ENCODE measurements at places on chromosomes 5 and 9.
A peak's percentile ranks its signal among the peaks of the same experiment; 100 is the strongest.

DNA sequence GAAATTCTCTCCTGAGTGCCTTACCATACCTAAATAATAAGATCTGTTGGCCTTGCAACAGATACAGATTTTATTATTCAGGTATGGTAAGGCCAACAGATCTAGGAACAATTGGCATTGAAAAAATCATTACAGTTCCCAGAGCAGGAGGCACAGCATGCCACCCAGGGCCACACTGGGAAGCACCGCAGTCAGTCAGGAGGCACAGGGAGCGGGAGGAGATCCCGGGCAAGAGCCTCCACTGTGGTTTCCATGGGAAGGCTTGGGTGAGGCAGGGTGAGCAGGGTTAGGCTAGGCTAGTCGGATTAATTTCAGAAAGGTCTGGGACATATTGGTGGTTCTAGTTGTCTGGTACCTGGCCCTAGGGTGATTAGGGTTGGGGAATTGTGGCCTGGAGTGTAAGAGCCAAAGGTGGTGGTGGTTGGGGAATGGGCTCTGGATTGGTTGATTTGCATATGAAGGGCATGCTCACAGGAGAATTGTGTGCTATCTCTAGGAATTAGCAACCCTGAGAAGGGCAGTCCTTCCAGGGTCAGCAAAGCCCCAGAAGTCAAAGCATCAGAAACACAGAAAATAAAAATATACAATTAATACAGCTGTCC, 111.4 kb downstream of the PDE8B start:
- DNase-seq: no peak

- no peak for DNase-seq
These were observed 767 bp upstream of the ZDHHC11 start for GRCh38 chr5:851553-851952.

- no peak for DNase-seq
These were observed 27.1 kb downstream of the CDH9 start for GRCh38 chr5:27011274-27011673.

GRCh38 chr9:89183146-89183545, 4.5 kb upstream of the SHC3 start:
- no peak for DNase-seq

GRCh38 chr5:180021900-180022299, 49.7 kb downstream of the RNF130 start:
- DNase-seq: no peak

DNA sequence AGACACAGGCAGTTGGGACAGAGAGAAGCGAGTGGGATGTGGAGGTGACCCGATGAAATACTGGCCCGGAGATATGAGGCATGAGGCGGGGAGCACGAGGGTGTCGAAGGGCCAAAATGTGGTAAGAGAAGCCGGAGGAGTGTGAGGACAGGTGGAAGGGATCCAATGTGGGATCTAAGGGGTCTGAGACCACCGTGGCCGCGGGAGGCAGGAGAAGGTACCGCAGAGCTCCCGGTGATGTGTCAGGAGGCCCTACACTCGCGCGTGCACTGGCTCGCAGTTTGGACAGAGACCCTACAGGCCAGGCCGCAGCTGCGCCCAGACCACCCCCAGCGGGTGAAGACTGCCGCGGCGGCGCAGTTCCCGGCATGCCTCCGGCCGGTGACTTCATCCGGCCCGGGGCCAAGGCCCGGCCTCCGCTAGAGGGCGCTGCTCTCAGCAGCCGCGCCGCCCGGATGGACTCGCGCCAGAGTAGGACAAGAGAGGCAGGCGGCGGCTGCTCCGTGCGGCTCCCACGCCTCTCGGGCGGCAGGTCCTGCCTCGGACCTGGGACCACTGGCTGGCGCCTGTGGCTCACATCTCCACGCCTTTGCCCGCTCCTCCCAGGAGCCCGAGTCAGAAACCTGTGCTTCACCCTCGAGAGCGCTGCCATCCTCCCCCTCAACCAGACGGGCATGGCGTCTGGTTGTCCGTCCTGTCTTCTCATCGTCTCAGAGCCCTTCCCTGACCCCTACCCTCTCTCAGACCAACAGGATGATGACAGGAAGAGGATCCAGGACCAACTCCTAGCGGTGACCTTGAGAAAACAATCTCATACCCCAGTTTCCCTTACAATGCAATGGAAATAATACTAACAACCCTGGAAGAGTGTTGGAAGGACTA, 35.4 kb upstream of the STING1 start:
- peak; percentile 59 for DNase-seq

- peak; percentile 66 for DNase-seq
These were observed 79.1 kb downstream of the LHFPL2 start for GRCh38 chr5:78569441-78569840.

DNA sequence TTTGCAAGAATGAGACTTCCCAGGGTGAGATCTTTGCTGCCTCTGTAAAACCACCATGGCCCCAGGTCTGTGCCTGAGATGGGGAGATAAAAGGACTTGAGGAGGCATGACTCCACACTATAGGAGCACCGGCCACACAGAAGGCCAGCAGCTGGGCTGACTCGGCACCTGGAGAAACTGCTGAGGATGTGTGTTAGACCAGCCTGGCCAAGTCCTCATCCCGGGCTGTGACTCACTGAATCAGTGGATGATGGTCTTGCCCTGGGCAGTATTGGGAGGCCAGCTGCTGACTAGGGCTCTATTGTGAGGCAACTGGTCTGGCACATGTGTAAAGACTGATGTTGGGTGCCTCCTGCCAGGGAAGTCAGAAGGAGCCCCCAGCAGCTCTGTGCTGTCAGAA, 286.2 kb downstream of the ACTL7B start:
- DNase-seq: no peak

- DNase-seq: no peak
These were observed 287.0 kb upstream of the DAB2 start for GRCh38 chr5:39711821-39712220.

DNA sequence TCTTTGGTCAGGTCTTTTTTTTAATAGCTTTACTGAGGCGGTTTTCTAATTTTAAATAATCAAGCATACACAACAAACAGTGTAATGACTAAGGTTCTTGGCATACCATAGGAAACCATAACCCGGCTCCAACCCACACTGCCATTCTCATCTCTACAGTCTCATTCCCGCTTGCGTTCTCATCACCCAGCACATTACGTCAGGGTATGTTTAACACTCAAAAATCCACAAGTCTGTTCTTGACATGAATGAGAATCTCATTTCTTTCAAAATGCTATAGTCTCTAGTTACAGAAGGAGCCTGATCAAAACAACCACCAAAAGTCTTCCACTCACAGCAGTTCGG, 505 bp downstream of the C5orf34 start:
- DNase-seq: no peak

DNA sequence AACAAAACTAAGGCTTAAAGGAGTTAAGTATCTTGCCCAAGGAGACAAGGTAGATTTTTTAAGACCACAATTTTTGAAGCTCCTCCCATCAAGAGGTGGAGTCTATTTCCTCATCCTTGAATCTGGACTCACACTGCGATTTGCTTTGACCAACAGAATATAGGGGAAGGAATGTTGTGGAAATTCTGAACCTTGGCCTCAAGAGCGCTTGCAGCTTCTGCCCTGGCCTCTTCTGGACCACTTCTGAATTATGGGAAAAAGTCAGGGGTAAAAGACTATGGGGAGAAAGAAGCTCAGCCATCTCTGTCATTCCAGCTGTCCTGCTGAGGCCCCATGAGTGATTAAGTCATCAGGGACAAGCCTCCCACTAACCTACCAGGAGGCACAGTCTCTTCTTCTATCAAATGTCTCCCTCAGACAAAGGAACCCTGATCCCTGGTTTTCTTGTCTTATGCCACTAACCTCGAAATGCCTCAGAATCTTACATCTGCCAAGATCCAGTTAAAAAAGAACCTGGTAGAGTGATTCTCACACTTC, 25.9 kb downstream of the MAPKAP1 start:
- DNase-seq: no peak

GRCh38 chr9:108996643-108997042, 16.7 kb downstream of the CTNNAL1 start:
- no peak for DNase-seq

GRCh38 chr9:70494221-70494620, 79.8 kb upstream of the KLF9 start:
- DNase-seq: no peak

- no peak for DNase-seq
These were observed 22.0 kb downstream of the FNIP1 start for GRCh38 chr5:131774652-131775367.

- DNase-seq: no peak
These were observed 21.8 kb downstream of the STK10 start for GRCh38 chr5:172166030-172166826.

DNA sequence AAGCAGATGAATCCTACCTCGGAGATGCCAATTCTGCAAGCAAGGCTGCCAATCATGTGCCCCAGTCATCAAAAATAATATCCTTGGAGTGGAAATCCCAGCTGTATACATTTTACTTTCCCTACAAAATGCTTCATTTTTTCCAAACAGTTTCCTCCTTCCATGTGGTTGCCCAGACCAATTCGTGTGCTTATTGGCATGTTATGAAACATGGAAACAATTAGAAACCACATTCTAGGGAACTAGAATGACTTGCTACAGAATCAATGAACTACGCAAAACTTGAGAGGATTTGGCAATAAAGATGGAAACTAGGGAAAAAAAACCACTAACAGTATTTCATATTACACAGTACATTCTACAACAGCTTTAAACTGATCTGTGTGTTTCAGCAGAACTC, 584.5 kb upstream of the DMAC1 start:
- DNase-seq: no peak

GRCh38 chr5:149745943-149746324, 15.8 kb downstream of the PPARGC1B start:
- DNase-seq: no peak

- no peak for DNase-seq
These were observed 49.5 kb upstream of the FCN2 start for GRCh38 chr9:134830926-134831720.

DNA sequence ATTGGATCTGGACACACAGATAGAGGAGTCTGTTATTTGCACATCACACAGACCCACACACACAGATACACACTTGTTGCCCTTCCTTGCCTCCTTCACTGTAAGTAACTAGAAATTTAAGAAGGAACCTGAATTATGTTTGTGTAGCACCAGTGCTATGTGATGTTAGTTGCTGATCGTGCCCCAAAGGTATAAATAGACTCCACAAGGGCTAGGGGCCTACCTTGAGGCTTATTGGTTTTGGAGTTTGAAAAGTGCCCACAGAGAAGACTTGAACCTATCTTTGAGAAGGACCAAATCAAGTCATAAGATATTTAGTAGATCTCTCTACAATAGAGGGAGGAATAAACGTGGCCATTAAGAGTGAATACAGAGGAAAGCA, 8.8 kb upstream of the TGFBI start:
- no peak for DNase-seq

DNA sequence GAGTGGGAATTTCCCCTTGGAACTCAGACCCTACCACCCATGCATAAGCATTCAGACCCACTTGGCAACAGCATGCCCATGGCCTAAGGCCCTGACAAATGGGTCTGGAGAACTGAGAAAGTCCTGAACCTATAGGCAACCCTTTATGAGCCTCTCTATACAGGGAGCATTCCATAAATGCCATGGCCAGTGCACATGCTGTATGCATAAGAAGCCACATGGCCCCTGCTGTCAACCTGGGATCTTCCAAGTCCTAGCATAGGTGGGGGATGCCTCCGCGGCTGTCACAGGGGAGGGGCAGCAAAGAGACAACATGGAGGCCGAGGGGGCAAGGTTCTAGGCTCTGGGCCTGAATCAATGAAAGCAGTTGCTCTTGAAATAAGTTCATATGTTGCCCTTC, 8.2 kb upstream of the NIPAL4 start:
- no peak for DNase-seq

GRCh38 chr5:2674456-2674855, 77.0 kb downstream of the IRX2 start:
- DNase-seq: no peak

- DNase-seq: no peak
These were observed 31.2 kb downstream of the SEMA4D start for GRCh38 chr9:89466451-89467277.

DNA sequence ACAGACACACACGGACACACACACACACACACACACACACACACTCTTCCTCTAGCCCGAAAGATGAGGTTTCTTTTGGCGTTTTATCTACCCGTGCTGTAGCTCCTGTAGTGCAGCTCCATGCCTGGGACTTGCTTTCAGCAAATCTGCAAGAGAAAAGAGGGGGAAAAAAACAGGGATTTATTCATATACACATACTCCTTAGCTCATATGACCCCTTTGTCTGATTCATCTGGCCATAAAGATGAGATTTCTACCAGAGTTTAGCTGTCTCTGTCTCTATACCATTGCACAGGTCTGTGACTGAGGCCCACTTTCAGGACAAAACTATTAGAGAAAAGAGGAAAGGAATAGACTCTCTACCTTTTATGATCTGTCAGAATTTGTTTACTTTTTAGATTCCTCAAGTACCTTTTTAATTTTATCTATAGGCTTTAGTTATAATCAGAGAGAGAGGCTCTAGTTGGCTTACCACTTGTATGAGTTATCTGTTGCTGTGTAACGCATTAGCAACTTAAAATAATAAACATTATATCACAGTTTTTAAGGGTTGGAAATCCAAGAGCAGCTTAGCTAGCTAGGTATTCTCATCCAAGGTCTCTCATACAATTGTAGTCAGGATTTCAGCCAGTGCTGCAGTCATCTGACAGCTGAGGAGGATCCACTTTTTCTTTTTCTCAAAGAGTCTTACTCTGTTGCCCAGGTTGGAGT, 14.7 kb downstream of the SNX2 start:
- no peak for DNase-seq

DNA sequence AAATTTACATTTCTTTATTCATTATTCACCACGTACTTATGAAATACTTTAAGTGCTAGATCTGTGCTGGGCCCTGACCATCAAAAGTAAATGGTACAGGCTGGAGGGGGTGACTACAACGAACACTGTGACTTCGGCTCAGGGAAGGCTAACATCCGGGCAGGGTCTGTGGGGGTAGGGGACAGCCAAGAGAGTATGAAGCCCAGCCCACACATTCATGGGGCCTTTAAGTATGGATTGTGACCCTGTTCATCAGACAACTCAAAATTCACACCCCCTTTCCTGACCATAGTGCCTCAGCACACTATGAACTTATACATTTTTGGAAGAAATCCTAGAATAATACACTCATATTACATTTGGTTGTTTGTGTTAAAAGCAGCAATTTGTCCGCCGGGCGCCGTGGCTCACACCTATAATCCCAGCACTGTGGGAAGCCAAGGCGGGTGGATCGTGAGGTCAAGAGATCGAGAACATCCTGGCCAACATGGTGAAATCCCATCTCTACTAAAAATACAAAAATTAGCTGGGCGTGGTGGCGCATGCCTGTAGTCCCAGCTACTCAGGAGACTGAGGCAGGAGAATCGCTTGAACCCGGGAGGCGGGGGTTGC, 33.3 kb downstream of the MORN5 start:
- DNase-seq: no peak

DNA sequence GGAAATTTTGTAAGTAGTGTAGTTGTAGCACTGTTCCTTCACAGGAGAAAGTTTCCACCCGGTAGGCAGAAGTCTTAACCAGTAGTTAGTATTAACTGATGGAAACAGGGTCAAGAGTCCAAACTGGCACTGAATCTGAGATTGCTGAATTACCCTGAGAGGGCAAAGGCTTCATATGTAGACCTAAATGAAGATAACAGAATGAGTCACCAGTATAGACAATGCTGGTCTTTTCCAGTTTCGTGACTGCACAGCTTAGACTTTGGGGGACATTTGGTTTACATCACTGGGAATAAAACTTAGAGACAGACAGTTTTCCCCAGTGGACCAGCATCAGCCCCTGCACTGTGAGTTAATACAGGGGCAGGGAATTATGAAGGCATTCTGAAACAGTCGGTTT, 60.5 kb downstream of the PCSK5 start:
- no peak for DNase-seq
